ENCODE measurements at places on chromosomes 12 and 14.
A peak's percentile ranks its signal among the peaks of the same experiment; 100 is the strongest.

DNA sequence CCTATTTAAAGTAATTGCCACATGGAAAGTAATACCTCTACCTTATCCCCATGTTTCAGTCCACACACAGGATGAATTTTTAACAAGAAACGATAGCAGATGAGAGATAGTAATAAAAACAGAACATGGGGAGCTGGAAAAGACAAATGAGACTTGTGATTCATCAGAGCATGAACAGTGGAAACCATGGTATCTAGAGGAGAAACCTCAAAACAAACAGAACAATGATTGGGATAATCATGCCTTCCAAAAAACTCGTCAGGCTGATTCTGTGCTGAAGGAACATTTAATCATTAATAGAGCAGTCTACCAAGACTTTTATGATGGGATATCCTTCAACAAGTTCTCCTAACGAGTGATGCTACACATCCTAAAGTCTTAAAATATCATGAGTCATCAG lies 1390.7 kb downstream of the FSCB start:
- no peak for DNase-seq

DNA sequence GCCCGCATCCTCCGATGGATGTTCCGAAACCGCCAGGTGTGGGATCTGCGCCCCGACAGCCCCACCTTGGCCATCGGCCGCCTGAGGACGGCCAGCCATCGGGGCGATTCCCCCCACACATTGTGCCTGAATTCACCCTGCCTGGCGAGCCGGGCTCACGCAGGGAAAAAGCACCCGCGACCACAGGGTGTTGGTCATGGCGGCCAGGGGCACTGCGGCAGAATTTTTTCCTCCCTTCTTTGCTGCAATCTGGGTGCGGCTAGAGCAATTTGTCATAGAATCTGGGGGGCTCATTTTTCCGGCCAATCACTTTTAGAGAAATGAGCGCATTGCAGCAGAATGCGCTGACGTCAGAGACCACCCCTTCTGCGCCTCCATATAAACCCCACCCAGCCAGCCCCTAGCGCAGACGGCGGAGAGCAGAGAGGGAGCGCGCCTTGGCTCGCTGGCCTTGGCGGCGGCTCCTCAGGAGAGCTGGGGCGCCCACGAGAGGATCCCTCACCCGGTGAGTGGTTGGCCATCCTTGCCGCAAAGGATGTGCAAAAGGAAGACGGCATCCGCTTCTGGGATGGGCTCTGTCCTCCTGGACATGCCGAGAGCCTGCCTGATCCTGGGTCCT lies at the start of gene MEG3:
Gene MEG3 (plus strand): TSS at position 406 of the 619 bp plus-strand sequence.
- DNase-seq: no peak

GRCh38 chr14:91877376-91877915 lies 10.1 kb upstream of the TC2N start:
- DNase-seq: no peak

- no peak for DNase-seq
Measured at GRCh38 chr14:81555051-81555450, 21.4 kb upstream of the SEL1L start.

DNA sequence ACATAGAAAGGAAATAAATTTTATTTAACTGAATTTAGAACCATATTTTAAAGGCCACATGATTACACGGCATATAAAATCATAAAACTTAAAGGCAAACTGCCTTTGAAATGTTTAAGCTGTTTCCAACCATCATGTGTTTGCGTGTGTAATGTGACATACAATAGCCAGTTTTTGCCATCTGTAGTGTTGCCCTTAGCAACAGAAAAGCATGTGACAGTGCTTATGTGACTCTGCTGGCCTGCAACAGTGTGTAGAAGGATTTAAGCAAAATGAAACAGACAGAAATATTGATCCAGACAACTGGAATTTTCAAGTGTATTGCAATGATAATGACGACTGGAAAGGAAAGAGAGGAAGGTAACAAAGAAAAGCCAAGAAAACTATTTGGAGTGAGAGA lies 49.5 kb downstream of the TSPAN19 start:
- DNase-seq: no peak

GRCh38 chr12:58069268-58069963 lies 128.0 kb downstream of the ATP23 start:
- DNase-seq: no peak

DNA sequence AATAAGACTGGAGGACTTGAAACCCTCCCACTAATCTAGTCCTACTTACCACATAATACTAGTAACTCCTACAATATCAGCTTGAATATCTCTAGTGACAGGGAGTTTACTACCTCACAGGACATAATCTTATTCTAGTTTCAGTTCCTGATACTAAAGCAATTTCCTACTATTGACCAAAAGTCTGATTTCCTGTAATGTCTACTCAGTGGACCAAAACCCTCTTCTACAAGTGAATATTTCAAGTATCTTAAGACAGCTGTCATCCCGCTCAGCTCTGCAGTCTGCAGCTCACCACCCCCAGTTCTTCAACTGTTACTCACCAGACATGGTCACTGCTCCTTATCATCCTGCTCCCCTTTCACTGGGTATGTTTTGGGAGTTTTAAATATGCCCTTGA lies 70.8 kb upstream of the TMCC3 start:
- DNase-seq: no peak

DNA sequence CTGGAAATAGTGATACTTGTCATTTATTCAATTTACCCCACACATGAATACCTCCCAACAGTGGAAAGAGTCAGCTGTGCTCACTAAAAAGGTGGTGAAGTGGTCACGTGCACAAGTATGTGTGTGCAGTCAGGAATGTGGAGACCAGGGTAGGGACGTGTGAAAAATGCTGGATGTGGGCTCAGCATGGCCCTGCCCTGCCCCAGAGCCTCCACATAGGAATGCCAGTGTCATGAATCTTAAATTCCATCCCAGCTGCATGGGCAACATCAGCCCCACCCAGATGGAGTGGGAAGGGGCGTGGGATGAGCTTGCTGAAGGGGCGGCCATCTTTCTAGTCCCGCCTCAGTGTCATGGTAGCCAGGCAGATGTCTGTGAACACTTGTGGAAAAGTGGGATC lies 87.7 kb downstream of the C12orf75 start:
- DNase-seq: no peak

DNA sequence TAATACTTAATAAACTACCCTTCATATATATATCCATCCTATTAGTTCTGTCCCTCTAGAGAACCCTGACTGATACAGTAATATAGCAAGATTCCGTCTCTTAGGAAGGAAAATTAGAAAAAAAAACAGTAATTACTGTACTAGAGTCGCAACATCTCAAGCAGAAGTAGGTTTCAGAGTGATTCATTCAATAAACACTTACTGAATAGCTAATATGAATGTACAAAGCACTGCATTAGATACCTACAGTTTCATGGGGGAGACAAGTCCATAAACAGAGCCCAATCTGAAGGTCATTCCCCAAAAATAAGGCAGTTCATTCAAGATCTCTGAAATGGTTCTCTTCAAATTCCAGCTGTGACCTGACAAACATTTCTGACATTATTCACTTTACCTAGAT lies 9.9 kb downstream of the CERS5 start:
- no peak for DNase-seq

DNA sequence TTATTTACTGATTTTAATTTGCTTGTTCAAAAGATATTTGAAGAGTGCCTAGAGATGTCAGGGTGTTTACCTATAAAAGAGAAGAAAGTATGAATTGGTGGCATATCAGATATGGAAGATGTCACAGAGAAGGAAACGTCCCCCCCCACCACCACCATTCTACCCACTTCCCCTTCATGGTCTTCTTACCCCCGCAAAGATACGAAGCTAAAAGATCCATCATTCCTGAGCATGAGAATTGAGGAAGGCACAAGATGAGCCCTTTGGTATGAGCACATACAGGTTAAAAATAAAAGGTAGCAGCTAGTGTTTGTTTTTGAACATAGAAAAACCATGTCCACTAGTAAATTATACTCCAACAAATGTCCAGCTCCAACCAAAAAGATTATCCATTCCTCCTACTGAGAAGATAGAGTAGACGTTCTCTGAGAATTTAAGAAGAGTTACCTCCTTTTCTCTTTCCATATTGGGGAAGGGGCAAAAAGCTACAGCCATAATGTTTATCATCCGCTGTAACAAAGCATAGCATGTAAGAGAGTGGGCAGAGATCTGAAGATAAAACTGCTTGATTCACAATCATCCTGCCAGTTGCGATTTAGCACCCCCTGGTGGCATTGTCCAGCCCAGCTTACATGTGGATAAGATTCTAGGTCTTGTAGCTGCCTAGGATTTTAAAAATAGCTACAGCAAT lies 29.1 kb downstream of the NFYB start:
- DNase-seq: peak; percentile 37

- DNase-seq: no peak
Measured at GRCh38 chr12:100576331-100577036, 3.0 kb downstream of the GAS2L3 start.

GRCh38 chr12:12350868-12351463 lies 924 bp upstream of the MANSC1 start:
- no peak for DNase-seq

DNA sequence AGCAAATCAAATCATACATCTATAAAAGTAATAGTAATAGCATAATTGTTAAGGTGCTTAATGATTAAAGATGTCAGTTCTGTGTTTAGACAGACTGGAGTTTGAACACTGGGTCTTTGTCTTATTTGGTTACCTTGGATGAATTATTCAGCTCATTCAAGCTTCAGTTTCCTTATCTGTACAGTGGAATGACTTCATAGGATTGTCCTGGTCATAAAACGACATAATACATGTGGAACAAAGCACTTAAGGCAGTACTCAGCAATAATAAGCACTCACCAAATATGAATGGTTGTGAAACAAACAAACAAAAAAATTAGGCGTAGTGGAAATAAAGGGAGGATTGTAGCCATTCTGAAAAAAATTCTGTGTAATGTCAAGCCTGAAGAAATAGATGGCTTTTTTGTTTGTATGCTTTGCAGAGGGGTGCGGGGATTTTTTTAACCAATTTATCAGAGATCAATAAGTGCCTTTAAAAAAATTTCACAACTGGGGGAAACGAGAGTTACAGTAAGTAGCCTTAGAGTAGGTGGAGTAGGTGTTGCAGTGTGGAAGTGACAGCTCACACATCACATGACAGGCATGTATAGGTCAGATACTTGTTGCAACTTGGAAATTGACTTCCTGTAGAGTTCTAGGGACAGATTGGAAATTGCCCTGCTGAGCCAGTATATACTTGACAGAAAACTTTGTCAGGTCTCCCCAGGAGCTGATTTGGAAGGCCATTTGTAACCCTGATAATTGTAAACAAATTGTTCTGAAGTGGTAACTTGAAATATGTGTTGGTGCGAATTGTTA lies 157.7 kb downstream of the SLC15A5 start:
- DNase-seq: no peak

DNA sequence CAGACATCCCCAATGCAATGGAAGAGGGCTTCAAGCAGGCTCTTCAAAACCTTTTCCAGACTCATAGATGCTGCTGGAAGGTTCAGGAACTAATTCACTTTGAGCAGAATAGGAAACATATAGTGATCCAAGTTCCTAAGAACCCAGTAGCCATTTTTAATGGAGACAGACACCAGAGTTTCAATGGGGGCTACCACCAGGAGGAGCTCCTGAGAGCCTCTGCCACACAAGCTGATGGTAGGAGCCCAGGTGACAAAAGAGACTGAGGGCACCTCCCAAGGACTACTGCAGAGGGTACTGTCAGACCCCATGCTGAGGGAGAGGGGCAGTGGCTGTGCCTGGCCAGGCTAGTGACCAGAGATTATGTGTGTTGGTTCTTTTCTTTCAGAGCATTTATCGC lies 45.9 kb downstream of the IFNG start:
- DNase-seq: no peak

DNA sequence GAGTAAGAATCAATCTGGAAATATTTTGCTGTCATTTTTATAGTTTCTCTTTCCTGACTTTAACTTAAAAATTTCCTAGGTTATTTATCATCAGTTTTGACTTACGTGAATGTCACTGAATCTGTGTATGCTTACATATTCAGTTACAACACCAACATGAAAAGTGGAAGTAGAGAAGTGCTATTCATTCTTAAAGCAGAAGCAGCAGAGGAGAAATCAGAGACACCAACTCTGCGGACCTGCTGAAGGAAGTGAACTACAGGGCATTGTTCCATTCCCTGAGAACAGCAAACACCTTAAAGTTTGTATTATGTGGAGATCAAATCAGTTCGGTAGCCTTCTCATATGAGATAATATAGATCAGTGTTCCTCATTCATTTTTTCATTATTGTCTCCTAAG lies 34.1 kb downstream of the RAD51B start:
- no peak for DNase-seq

DNA sequence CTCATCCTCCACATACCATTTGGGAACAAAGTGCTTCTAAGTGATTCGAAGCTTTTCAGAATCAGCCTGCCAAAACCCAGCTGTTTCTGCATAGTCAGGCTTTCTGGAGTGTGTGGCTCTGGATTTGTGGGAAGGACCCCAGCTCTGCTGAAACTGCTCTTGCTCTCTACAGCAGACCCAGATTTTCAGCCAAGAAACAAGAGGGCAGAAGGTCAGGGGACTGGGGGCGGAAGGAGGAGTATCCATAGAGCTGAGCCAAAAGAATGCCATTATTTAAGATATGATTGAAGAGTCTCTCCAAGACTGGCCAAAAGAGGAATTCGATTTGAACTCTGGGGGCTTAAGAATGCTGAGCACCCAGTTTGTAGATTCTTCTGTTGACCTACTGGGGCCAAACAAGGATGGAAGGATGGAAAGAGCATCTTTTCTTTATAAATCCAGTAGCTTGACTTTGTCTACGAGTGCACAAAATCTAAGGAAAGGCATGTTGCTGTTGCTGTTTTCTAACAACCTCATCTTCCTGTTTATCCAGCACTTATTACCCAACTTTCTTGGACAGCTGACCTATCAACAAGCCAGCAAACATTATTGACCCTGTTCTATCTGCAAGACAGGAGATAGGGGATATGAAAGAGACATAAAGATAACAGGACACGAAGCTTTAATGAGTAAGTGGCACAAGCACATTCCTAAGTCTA lies 29.2 kb downstream of the FBLN5 start:
- no peak for DNase-seq

- DNase-seq: no peak
Measured at GRCh38 chr12:123907726-123908476, 64.7 kb downstream of the CCDC92 start.

- DNase-seq: no peak
Measured at GRCh38 chr14:89621009-89621421, 204.0 kb upstream of the FOXN3 start.

GRCh38 chr14:68039593-68039992 lies 220.0 kb downstream of the RAD51B start:
- DNase-seq: no peak

GRCh38 chr12:64173456-64173855 lies 48.6 kb downstream of the KICS2 start:
- no peak for DNase-seq

DNA sequence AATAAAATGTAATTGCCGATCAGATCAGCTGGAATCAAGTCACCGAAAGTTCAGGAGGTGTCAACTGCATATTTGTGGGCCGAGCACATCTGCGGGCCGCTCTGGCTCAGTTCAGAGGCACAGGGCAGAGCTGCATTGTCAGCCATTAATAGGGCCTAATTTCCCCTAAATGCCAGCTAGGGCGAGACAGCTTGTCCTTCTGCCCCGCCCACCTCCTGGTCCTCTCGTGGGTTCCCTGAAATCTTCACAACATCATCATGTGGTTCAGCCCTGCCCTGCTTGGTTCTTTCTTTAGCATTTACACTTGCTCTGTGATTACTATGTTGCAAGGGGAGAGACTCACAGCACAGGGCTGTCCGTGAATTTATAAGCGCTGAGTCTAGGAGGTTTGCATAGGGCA lies 148.9 kb downstream of the CHST11 start:
- DNase-seq: no peak

Measured in caudate nucleus (tissue), 63 donors.